ENCODE measurements at places on chromosomes 13 and 19. TPM values are rescaled to one million over a fixed set of nuclear protein-coding genes. Genes with fewer than 3 reads are reported as not detected.

DNA sequence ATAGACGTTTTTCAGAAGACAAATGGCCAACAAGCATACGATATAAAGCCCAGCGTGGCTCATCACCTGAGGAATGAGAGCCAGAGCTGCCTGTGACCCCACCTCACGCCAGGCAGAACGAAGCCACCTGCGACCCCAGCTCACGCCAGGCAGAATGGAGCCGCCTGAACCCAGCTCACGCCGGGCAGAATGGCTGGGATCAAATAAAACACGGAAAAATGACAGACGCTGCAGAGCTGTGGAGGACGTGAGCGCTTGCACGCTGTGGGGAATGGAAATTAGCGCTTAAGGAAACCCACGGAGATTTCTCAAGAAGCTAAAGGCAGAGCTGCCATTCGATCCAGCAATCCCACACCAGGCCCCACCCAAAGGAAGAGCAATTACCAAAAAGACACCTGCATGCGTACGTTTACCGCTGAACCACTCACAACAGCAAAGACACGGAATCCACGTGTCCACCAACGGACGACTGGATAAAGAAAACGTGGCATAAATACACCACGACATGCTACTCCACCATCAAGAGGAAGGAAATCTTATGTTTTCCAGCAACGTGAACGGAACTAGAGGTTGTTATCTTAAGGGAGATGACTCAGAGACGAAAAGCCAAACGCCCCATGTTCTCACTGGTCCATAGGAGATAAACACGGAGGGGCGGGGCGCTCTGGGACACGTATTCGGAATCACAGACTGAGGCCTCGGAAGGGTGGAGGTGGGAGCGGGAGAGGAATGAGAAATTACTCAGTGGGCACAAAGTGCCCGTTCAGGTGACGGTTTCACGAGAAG lies 30.7 kb upstream of the C13orf46 start:
- no peak for DNase-seq

DNA sequence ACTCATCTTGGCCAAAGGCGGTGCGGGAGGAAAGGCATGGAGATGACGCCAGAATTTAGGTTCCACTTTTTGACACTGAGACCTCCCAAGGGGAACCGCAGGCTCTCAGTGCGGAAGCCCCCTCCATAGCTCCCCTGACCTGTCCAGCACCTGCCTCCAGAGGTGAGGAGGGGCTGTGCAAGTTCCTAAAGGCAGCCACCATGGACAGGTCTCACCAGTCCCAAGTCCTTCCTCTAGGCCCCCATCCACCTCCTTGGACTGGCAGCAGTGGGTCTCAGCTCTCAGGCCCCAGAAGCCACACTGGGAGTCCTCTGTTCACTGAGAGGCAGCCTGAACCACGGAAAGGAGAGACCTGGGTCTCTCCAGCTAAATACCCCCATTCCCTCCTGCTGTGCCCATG lies 31.6 kb upstream of the TSHZ3 start:
- no peak for DNase-seq

DNA sequence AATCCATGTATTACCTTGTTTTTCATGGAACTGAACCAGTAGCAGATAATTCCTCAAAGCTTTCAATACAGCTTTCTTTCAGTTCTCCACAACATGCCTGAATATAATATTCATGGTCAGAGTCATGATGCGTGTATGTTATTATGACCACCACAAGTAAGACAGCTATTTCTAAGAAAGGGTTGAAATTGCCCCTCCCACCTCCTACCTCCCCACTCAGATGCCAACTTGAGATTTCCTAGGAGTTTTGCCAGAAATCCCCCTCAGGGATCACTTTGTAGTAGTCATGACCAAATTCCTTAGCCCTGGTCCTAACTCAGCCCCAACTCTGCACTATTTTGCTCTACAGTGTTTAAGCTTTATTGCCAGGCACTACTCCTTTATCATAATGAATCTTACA lies 69.9 kb upstream of the RAP2A start:
- DNase-seq: no peak

- DNase-seq: no peak
Measured at GRCh38 chr13:111399334-111399733, 78.9 kb downstream of the TEX29 start.

DNA sequence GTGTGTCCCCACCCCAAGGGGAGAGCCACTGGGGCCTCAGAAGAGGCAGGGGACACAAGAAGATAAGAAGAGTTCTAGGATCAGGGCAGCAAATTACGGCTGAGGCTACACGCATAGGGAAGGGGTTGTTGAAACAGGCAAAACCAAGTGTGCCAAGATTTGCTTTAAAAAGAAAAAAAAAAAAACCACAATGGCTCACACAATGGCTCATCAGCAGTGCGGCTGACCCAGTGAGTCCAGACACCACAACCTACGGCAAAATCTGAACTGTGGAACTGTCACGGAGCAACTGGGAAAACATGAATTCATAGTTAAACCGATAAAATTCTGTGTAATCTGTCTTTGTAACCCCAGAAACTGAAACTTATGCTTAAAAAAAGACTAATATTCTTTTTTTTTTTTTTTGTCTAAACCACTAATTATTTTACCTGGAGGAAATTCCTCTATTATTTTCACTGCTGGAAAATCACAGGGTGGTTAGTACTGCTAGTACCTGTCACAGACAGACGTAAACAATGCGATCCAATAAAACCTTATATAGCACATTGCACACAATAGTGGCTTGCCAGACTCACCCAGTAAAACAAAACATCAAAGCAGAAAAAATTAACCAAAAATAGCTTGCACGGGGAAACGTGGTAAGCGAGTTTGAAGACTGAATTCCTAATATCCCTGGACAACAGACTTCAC lies 325.4 kb upstream of the TSHZ3 start:
- no peak for DNase-seq

GRCh38 chr13:94598281-94598680 lies 2.3 kb upstream of the TGDS start:
- DNase-seq: no peak

- DNase-seq: no peak
Measured at GRCh38 chr19:10112037-10112761, 706 bp downstream of the P2RY11 start.

GRCh38 chr13:50893211-50893852 lies 16.3 kb upstream of the RNASEH2B start:
- peak; percentile 10 for DNase-seq

DNA sequence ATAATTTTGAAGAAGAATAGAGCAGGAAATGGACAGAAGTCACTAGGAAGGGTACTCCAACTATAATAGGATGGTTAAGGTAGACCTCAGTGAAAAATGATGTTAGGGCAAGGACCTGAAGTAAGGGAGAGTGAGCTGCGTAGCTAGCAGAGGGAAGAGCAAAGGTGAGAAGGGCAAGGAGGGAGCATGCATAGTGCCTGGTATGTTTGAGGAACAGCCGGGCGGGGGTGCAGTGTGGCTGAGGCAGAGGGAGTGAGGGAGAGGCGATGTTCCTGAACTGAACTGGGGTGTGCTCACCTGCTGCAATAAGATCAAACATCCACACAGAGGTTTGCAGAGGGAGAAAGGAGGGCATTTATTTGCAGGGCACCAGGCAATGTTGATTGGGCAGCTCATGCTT lies 110.4 kb downstream of the DNAJC15 start:
- no peak for DNase-seq

- DNase-seq: no peak
Measured at GRCh38 chr13:84315527-84315926, 433.3 kb upstream of the SLITRK1 start.

GRCh38 chr13:77749344-77749880 lies 51.9 kb downstream of the SLAIN1 start:
- DNase-seq: peak; percentile 93

- no peak for DNase-seq
Measured at GRCh38 chr19:54449701-54450069, 686 bp downstream of the LENG8 start.

GRCh38 chr19:43872547-43873336 lies 45.6 kb downstream of the ZNF283 start:
- peak; percentile 9 for DNase-seq

DNA sequence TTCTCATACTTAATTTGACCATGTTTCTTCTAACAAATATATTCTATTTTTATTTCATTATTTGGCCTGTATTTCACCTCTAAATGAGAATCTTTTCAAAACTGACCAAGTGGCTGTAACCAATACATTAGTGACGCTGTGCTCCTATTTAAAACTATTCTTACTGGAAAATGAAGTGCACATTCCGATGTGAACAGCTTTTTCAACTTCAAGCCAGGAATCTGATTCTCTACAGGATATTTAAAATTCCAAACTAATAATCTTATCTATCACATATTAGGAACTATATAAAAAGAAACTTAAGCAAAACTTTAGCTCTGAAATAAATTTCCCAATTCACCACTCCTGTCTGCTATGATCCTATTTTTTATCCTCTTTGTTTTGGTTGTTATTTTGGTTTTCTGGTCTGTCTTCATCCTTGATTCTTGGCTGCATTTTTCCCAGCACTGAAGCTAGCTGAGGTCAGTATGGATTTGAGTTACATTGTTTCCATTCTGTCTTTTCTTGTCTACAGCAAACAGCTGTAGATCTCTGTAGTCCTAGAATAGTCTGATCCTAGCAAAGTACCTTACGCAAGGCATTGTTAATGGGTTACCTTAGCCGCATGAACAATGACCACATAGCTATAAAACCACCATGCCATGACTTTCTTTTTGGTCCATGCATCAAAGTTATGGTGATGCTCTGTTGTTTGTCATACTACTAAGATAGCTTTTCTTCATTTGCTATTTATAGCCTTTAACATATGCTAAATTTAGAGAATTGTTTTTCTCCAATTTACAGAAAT lies 748.6 kb upstream of the SPRY2 start:
- DNase-seq: no peak

DNA sequence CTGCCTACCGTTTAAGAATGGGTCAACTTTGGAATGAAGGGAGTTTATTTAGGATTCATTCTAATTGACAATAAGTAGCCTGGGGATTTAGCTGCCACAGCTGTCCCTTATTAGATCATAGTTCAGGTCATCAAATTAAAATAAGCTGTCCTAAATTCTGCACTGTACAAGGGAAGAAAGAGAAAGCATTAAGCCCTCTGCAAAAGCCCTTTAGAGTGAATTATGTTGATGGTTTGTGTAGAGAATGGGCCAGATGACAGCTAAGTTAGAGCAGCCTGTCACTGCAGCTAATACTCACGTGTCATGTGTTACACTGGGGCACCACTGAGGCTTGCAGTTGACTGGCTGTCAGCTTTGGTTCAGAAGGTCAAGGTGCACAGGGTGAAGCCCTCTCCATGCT lies 737.1 kb upstream of the SLC10A2 start:
- DNase-seq: no peak

DNA sequence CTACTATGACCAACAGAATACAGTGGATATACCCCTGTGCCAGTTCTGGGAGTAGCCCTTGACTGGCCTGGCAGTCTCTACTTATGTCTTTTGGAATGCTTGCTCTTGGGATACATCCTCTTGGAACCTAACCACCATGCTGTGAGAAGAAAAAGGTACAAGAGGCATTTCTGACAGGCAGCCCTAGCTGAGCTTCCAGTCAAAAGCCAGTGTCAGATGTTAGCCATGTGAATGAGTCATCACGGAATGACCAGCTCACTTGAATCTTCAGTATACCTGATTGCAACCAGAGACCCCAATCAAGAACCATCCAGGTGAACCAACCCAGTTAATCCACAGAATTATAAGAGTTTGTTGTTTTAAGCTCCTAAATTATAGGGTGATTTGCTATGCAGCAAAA lies 4.1 kb downstream of the CCDC169 start:
- DNase-seq: no peak

DNA sequence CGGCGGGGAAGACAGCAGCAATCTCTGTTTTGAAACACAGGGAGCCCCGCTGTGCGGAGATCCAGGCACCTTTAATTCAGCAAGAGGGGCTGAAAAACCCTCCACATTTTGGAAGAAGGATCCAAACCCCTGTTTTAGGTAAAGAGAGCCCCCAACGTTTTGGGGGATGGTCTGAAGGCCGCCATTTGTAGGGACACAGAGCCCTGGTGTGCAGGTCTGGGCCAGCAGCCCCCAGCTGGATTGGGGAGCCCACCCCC lies 3.5 kb upstream of the HOOK2 start:
- no peak for DNase-seq

- peak; percentile 25 for DNase-seq
Measured at GRCh38 chr13:102191951-102192502, 209.8 kb downstream of the FGF14 start.

GRCh38 chr19:48452289-48453190 lies 2.8 kb upstream of the KCNJ14 start:
- DNase-seq: no peak

DNA sequence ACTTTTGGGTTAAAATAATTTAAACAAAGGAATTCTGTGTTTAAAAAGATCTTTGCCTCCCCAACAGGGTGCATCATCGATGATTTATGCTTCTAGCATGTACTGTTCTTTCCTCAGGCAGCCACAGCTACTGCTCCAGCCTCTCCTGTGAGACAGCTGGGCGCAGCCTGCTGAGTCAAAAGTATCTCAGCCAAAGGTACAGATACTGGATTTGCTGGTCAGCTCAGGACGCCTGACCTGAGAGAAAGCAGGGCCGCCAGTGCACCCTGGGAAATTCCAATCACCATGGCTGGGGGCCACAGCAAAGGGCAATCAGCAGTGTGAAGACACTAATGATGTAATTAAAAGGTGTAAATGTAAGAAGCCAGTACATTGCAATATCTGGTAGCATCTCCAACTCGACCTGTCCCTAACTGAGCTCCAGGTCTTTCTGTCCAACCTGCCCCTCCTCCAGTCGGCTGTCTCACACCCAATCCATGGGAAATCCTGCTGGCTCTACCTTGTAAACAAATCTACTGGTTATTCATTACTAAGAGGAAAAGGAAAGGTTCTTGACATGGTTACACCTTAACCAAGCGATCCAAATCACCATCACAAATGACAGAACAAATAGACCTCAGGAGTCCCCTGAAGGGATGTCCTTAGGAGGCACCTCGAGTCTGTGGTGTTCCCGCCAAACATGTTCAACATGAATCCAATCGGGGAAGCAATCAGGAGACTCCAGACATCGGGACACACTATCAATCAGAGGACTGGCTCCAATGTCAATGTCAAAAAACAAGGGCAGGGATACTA lies 7.3 kb downstream of the OPA3 start:
- no peak for DNase-seq

Gene LGI4
- total RNA-seq: not detected

Gene ZNF578
- total RNA-seq: 0.69 TPM

Gene TMEM59L
- 9.3 TPM for total RNA-seq

Gene EID2
- total RNA-seq: 25.2 TPM

Gene MAG
- total RNA-seq: not detected

Gene SIGLEC8
- not detected for total RNA-seq

Gene TMEM86B
- 4.8 TPM for total RNA-seq

Gene BRSK1
- 36.8 TPM for total RNA-seq

Data from A673 (cell line).